Fibroblast of skin of left quadriceps (primary cell): ENCODE measurements at places on chromosomes 3 and 15.

GRCh38 chr3:188931531-188931930 is 240.2 kb upstream of the TPRG1 start:
- DNase-seq, result no peak

GRCh38 chr3:65616563-65616962 is 422.2 kb downstream of the MAGI1 start:
- DNase-seq, result no peak

GRCh38 chr3:134392336-134392983 is 18.2 kb upstream of the AMOTL2 start:
- DNase-seq, result no peak

DNA sequence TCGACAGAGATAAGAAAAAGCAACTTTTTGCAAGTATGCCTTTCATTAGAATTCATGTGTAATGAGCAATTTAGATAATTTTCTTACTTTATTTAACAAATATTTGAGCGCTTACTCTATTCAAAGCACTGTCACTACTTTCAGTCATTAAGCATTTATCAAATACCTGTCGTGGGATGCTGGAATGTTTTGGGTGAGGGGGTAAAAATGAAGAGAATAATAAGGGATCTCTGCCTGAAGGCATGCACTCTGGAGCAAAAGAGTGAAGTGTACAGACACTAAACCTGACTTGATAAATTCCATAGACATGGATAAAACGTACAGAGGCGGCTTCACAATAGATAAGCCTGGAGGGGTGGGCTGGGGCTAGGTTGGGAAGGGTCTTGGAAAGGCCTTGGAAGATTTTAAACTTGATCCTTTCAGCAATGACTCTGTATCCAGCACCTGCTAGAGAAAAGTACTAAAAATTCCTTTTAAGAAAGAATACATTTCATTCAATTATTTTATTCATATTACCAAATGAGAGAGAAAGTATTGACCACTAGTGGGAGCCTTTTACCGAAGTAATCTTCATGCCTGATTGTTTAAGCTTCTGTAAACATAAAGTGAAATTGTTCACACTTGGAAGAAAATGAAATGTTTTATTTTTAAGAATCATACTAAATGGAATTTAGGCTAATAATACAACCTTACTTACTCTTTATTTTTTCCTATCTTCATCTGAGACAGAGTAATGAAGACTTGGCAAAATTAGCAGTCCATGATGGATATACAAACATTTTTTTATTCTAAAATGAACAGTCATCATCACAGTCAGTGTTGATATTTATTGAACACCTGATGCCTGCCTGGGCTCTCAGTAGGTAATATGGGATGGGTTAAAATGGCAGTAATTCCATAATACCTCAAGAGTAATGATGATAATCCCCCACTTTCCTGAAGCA is 113.2 kb downstream of the PPP2R3A start:
- no peak for DNase-seq

- DNase-seq, result no peak
These were observed 21.4 kb upstream of the OR4F6 start for GRCh38 chr15:101781928-101782327.

GRCh38 chr15:25876231-25877140 is 13.4 kb upstream of the ATP10A start:
- DNase-seq, result no peak

GRCh38 chr3:131630097-131630496 is 127.3 kb upstream of the MRPL3 start:
- no peak for DNase-seq

DNA sequence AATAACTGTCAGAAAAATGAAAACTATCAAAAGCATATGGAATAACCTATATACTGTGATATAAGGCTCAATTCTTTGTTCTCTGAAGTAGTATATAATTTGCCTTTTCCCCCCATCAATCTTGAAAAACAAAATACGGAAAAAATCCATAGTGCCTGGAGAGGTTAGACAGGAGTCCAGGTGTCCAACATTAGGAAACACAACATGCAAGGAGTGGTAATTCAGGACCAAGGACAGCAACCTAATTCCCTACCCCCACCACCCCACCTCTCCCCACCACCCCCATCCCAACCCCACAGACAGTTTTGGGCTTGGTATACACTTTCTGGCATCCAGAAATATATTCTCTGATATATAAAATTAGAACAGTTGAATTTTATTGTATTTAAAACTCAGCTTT is 55.1 kb upstream of the SLC25A26 start:
- no peak for DNase-seq

- no peak for DNase-seq
These were observed 293.5 kb downstream of the KBTBD8 start for GRCh38 chr3:67291287-67292252.
